Activated CD4-positive, alpha-beta T cell treated with anti-CD3 and anti-CD28 coated beads for 24 hours (primary cell): ENCODE measurements at places on chromosomes 1 and 21.

DNA sequence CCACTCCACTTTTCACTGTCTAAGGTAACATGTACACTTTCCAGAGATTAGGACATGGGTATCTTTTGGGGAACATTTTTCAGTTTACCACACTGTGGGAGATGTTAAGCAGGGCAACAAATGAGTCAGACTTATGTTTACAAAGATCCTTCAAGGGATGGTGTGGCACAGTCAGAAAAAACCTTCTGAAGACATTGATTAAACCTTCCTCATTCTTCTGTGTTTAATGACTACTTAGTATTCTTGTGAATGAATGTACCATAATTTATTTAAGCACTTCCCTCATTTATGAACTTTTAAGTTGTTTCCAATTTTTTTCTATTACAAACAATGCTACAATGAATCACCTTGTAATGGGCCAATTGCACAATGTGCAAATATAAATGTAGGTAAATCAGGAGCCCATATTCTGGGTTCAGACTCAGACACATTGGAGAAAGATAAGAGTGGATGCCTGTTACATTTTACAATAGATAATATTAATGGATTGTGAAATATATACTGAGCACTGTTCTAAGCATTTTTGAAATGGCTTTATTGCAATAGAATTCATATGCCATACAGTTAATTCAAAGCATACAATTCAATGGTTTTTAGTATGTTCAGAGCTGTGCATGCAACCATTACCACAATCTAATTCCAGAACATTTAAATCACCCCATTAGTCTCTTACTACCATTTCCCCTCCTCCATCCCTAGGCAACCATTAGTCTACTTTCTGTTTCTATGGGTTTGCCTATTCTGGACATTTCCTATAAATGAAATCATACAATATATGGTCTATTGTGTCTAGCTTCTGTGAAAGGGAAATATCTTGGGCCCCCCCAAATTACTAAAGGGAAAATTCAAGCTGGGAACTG lies 1.9 kb upstream of the SFT2D2 start:
- DNase-seq: no peak

- no peak for DNase-seq
These were observed 42.6 kb upstream of the RALGPS2 start for GRCh38 chr1:178682429-178682828.

DNA sequence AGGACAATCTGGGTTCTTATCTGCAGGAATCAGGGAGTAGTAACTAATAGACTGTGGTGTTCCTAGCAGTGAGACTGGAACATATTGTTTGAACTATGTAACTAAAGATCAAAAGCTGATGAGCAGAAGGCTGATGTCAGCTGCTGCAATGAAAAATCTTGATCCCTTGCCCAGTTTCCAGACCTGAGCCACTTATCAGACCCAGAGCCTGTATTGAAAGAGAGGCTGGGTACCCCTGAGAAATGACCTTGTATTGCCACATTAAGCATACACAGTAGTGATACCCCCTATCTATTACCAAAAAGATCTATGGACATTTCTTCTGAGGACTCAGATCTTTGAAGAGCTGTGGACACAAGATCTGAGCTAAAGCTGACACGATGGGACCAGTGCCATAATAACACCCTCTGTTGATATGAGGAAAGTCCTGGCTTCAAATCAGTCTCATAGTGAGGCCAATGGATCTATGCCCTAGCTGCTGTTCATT lies 178.0 kb upstream of the GALNT2 start:
- no peak for DNase-seq

GRCh38 chr1:76546354-76546933 lies 320.8 kb upstream of the ST6GALNAC5 start:
- DNase-seq: no peak

GRCh38 chr1:48524892-48525467 lies 53.0 kb upstream of the SPATA6 start:
- no peak for DNase-seq

- DNase-seq: no peak
These were observed 1.7 kb downstream of the DCAF8 start for GRCh38 chr1:160260406-160261382.

GRCh38 chr1:30366911-30367310 lies 356.5 kb downstream of the MATN1 start:
- no peak for DNase-seq

- no peak for DNase-seq
These were observed 207.7 kb downstream of the LYPLAL1 start for GRCh38 chr1:219381396-219381795.

GRCh38 chr1:183880531-183881243 lies 75.8 kb downstream of the RGL1 start:
- no peak for DNase-seq

GRCh38 chr1:21909286-21909759 lies 27.8 kb downstream of the HSPG2 start:
- no peak for DNase-seq

DNA sequence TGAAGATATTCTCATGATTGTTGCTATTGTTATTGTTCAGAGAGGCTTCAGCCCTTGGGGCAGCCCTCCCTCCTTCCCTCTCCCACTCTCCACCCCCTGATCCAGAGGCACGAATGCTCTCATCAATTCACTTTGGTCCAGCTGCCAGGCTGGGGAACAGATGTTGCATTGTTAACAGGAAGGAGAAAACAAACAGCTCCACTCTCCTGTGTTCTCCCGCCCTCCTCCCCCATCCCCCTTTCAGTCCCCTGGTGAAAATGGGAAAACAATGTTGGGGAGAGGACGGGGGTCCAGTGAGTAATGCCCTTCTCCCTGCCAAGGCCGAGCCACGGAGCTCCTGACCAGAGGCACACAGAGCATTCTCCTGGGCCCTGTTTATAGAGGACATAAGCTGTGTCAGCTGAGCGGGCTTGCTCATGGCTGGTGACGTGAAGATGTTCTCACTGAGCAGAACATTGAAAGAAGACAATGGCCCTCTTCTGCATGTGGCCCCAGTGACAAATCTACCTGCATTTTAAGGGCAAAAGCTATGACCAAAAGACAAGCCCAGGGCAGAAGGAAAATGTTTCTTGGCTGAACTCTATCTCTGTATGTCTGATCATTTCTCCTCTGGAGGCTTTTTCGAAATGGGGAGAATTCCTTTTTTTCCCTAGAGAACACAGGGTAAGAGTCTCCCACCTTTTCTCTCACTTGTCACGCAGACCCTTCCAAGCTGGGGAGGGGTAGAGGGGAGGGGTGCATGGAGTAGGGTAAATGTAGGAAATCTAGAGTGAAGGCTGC lies 111.7 kb downstream of the GLUL start:
- no peak for DNase-seq

GRCh38 chr1:168506204-168506819 lies 37.5 kb downstream of the XCL2 start:
- no peak for DNase-seq

GRCh38 chr1:184514447-184514846 lies 127.6 kb downstream of the C1orf21 start:
- no peak for DNase-seq

- DNase-seq: no peak
These were observed 199.3 kb upstream of the JUN start for GRCh38 chr1:58983162-58983561.

DNA sequence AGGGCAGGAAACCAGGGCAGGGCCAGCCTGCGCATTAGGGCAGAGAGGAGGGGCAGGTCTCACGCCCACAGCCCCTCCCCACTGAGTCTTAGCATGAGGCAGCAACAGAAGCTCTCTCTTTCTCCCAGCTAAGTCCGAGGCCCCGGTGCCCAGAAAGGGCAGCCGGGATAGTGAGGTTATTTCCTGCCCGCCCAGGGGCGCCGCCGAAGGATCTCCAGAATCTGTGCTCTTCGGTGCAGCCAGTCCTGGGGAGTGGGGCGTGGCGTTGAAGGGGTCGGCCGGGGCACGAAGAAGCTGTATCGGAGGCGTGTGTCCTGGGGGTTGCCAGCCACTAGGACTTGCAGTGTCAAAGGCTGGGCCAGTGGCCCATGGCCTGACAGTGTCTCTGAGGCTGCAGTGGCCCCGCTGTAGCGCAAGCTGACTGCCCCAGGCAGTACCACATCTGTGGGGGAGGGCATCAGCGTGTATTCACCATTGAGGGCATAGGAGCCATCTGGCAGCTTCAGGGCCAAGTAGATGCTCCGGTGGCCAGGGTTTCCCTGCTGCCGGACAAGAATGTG lies 7.8 kb downstream of the ADAMTS4 start:
- no peak for DNase-seq

DNA sequence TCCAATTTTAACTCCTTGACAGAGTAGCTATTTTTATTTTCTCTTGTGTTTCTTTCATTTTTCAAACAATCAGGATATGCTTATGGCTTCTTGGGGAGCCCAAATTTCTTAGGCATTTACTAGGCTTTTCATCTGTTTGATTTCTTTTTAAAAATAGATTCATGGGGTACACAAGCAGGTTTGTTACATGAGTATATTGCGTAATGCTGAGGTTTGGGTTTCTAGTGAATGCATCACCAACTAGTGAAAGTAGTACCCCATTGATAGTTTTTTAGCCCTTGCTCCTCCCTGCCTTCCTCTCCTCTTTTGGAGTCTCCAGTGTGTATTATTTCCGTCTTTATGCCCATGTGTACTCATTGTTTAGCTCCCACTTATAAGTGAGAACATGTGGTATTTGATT lies 190.7 kb downstream of the CENPF start:
- DNase-seq: no peak

DNA sequence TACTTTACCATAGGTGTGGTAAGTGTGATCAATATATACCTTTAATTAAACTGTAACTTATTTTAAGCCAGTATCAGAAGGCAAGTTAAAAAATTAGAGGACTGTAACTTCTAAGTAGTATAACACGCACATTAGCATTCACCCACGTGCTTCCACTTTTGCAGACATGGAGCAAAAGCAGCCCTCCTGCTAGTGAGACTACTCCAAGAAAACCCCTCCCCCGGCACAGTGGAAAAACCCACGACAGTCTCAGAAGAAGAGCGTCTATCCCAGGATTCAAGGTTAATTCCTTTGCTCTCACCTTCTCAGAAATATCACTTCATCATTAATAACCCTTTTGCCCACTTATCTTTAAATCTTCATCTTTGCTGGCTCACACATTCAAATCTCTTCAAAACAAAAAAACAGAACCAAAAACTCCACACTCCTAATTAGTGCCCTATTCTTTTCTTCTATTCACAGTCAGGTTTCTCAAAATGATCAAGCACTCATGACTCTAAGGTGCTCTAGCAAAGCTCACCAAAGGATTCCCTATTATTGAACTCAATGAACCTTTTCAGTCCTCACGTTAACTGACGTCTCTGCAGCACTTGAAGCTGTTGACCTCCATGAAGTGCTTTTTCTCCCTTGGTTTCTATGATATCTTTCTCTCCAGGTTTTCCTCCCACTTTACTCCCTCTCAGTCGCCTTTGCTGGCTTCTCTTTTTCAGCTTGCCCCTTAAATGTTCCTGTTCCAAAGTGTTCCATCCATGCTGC lies 213.5 kb downstream of the SMYD3 start:
- no peak for DNase-seq

DNA sequence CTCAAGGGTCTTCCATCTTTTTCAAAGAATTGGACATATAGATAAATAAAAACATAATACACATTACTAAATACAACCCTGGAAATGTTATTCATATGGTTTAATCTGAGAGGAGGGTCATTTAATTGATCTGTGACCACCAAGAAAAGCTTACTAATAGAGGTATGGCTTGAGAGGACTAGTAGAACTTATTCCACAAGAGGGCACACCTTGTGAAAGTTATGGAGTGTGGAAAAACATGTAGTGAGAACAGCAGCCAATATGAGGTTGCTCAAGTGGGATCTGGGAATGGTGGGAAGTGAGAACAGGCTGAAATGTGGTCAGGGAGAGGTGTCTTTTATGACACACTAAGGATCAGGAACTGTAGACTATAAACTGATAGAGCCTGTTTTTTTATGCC lies 973.5 kb upstream of the B3GALT2 start:
- no peak for DNase-seq

- peak; percentile 35 for DNase-seq
These were observed 34.8 kb downstream of the MX1 start for GRCh38 chr21:41460578-41461527.

DNA sequence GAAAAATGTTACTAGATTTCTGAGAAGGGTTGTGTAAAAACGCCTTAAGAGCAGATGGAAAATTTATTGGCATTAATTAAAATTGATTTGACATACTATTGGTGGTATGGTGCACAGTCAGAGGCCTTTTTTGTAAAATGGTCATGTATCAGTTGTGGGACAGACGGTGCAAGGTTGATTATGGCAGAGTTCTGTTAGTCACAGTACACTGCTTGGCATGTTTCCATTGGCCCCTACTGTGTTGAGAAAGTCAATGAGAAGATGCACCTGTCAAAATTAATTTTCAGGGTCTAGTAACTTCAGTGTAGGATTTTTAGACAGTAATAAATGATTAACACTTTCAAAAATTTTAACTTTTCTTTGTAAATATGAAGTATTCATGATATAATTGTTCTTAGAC lies 4.4 kb downstream of the B3GALT2 start:
- no peak for DNase-seq

DNA sequence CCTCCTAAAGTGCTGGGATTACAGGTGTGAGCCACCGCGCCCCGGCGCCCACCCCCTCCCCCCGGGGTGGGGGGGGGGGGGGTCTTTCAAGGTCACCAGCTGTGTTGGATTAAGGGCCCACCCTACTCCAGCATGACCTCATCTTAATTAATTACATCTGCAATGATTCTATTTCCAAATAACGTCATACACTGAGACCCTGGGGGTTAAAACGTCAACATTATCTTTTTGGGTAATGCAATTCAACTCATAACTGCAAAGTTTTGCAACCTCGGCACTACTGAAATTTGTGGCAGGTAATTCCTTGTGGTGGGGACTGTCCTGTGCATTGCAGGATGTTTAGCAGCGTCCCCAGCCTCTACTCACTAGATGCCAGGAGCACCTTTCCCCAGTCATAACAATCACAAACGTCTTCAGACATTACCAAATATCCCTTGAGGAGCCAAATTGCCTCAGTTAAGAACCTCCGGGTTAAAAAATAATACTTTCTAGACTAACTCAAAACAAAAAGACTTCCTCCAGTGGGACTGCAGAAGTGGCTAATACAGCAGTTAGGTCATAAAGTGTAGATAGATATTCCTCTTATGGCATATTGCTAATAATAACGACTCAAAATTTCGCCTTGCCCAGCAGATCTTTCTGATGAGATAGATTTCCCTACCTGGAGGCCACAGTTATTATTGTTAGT lies 233.0 kb upstream of the KAZN start:
- no peak for DNase-seq

DNA sequence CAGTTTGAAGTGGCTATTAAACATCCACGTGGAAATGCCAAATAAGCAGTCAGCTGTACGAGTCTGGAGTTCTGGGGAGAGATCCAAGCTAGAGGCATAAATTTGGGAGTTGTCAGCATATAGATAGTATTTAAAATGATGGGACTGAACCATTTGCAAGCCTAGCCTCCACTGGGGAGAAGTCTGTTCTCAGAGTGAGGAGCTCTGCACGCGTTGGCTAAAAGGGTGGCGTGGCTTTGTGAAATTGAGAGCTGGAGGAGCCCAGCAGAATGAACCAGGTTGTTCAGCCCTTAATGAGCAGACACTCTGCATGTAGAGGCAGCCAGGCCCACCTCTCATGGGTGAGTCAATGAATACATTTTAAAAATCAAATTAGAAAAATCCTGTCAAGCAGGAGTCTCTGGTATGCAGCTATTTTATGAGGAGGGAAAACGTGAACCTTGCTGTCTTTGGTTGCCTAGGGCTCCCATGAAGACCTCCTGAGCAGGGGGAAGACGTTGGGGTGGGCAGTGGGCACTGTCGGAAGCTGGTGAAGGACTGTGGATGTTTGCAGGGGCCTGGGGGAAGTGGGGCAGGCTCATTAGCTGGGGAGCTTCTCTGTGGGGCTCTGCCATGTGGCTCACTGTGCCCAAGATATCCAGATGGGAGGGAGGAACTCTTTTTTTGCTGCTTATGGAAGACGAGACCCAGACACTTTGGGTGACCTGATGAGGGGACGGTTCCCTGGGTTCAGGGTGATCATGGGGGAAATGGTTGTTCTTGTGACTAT lies 18.8 kb downstream of the TMCC2 start:
- no peak for DNase-seq
